Epithelial cell of esophagus (primary cell): ENCODE measurements at places on chromosomes 6 and 20.

DNA sequence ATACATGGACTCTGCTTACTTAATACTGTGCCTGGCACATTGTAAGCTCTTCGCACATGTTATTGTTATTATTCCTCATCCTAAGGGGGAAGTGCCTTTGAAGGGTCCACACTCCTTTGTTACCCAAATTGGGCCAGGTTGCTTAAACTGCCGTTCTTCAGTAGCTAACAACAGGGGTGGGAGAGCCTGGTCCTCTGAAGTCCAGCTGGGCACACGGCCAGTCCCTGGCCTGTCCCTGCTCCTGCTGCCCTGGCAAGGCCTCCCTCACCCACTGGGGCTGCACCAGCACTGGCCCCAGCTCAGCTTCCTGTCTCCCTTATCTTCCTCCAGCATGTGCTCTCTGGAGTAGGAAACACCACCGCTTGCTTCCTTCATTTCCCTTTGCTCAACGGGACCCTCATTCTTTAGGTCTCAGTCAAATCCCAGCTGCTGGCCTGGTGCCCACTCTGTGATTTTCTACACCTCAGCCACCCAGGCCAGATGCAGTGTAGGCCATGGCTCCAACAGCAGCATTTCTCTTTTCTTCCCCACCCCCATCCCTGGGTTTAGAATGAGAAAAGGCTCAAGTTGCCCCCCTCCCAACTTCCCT is 5.5 kb upstream of the PROCR start:
- no peak for DNase-seq

DNA sequence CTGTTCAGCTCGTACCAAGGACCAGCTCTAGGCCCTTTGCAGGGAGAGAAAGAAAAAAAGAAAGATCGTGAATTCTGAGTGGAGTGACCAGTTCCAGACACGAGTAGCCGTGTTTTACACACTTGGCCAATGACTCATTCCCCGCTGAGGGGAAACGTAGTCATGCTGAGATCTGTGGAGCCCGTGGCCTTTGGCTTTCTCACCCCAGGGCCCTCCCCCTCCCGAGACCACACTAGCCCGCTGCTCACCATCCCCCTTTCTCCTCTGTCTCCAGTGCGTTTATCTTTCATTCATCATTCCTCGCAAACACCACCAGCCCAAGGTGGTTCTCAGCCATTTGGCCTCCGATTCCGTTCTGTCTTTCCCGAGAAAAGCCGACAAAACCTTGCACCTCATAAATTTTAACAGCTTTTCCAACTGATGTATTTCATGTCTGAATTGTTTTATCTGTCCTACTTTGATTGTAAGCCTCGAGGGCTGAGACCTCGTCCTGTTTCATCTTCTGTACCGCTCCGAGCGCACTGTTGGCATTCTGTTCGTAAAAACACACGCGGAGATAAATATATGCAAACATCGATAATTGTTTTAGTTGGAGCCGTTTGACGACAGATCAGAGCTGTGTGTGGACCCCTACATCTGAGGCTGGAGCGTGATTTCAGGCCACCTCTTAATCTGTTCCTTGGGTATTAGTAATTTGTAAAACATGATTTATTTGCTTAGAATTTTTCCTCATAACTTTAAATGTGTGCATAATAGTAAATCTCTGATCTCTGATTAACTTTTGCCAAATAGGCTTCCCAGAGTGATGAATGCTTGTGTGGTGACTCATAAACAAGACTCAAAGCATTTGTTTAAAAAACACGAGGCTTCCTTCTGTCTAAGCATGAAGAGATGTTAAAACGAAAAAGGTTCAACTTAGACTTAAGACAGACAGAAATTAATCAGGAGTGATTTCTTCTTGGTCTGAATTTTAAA is 336.6 kb downstream of the CDH4 start:
- DNase-seq = peak; percentile 36

DNA sequence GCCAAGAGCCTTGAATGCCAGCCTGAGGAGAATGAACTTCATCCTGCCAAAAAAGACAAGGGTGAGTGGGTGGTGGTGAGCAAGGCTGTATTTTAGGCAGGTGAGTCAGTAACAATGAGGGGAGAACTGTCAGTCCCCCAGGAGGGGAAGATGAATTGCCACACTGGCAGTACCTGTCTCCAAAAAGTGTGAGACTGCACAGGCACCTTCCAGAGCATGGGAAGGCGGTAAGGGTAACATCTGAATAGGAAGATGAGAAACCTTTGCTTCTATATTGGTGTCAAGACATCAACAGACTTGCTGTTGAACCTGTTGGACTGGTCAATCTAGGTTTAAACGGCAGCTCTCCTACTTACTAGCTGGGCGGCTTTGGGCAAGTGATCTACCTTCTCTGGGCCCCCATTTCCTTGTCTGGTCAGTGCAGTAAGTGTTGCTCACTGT is 30.9 kb downstream of the STK35 start:
- peak; percentile 90 for DNase-seq

GRCh38 chr6:48933136-48933535 is 529.9 kb downstream of the MMUT start:
- peak; percentile 10 for DNase-seq

DNA sequence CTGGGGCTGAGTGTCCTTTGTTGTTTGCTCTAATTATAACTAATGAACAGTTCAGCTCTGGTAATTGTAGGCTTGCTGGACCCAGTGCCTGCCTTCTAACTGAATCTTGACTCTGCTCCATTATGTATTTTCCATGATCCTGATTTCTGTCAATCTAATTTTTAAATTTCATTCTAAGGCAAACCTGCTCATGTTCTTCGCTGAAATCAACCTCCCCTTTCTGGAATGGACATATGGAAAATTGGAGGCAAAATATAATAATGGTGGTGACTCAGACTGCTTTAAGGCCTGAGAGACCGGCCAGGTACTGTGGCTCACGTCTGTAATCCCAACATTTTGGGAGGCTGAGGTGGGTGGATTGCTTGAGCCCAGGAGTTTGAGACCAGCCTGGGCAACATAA is 182.7 kb upstream of the AKAP12 start:
- no peak for DNase-seq
